Stimulated activated CD8-positive, alpha-beta memory T cell treated with anti-CD3 and anti-CD28 coated beads, Interleukin-7, amount 100 ng/mL, for 4 hours (primary cell): ENCODE measurements at places on chromosomes 16 and 17.

- DNase-seq: no peak
Observed at GRCh38 chr17:69882281-69882680, 192.7 kb upstream of the KCNJ16 start.

GRCh38 chr17:81964081-81964849 lies 3.3 kb upstream of the NOTUM start:
- no peak for DNase-seq

DNA sequence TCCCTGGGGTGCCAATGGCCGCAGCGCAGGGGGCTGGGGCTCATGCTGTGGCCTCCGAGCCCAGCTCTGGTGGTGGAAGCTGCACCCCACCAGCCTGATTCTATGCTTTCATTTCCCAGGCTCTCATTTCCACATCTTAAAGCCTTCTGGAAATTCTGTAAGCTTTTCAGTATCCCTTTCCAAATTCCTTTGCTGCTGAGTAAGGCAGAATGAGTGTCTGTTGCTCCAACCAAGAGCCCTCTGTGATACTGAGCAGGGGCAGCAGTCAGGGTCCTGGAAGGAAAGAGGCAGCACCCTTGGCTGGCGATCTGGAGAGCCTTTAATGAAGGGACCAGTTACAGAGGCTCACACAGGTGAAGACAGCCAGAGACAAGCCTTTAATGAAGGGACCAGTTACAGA lies 79.5 kb upstream of the FOXF1 start:
- no peak for DNase-seq

DNA sequence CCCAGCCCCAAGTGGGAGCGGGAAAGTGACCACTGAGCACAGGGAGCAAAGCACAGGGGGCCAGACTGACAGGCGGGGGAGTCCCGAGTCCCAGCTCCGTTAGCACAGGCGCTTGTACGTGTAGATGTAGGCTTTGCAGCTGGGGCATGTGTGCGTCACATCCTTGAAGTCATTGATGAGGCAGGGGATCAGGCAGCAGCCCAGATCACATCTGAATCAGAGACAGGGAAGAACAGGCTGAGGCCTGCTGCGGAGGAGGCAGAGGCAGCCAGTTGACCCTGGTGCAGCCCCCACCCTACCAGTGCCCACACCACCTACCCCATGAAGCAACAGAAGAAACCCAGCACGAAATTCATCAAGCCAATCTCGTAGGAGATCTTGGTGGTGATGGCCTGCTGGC lies 26.1 kb downstream of the CDIP1 start:
- no peak for DNase-seq

DNA sequence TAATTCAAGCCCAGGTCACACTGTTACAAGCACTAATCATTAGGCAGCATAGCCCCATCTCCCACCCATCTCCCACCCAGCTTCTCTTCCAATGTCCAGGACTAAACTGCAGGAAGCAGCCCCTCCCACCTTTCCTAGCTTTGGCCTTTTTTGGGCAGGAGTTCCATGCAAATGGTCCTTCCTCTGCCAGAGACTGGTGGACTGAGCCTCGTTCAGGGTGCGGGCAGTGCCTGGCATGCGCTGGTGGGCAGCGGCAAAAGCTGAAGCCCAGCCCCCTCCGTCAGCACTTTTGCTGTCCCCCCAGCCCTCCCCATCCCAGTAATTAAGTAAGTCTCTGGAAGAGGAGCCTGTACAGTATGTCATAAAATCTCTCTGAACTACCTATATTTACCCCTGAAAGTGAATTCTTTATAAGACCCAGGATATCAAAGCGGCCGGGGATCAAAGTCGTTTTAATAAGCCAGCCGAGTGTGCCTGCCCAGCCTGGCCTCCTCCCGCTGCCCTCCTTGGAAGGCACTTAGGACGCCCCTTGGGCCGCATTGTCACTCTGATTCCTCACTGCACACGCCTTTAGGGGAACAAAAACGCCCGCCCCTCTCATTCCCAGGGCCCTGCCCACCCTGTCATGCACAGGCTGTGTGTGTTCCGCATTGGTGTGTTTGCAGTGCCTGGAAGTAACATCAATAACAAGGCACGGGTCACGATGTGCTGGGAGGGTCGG lies 109.9 kb downstream of the IRX5 start:
- DNase-seq: no peak

DNA sequence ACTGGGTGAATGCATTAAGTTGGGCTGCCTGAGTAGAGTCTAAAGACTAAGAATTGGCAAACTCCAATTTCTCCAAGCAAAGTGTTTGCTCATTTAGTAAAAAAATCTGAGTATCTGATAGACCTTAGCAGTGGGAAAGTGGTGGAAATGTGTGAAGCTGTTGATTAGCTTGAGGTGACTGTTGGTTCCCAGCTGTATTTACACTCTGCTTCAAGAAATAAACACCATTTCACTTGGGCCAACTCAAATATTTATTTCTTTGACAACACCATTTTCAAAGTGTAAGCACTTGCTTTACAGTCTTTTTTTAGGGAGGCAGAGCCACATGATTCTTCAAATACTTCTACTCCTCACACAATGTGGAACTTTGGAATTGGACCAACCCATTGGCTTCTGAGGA lies 8.7 kb downstream of the KCTD19 start:
- DNase-seq: no peak

GRCh38 chr17:1498869-1499268 lies 6.4 kb upstream of the MYO1C start:
- DNase-seq: no peak

DNA sequence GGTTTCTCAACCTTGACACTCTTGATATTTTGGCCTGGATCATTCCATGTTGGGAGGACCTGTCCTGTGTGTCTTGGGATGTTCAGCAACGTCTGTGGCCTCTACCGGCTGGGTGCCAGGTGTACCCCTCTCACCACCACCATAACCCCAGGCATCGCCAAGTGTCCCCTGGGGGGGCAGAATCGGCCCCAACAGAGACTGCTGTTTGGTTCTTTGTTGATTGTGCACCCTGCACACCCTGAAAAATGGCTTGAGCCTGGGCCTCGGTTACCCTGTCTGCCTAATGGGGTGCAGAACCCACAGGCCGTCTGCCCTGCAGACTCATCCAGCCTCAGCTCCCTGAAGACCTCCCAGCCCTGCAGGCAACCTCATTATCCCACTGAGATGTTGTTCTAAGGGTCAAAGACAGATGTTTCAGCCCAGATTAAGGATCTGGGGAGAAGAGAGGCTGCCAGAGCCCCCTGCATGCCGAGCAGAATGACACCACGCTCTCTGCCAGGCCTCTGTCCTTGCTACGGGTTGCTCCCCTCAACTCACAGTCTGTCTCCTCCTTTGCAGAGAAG lies 9.2 kb downstream of the CACNG1 start:
- no peak for DNase-seq

DNA sequence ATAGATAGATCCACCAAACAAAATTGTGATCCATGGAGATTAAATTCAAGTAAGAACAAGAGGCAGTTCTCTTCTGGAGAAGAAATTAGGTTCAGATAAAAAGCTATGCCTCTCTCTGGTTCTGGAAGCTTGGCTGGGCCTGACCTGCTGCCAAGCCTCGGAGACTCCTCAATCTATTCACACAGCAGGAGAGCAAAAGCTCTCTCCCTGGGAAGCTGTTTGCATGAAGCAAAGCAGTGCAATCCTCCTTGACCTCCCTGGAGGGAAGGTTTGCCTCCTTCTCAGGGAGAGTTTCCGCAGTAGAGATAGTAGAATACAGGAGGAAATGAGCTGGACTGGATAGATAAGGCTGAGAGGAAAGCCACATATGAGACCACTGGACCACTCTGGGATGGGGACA lies 78.1 kb upstream of the GNAO1 start:
- DNase-seq: no peak

DNA sequence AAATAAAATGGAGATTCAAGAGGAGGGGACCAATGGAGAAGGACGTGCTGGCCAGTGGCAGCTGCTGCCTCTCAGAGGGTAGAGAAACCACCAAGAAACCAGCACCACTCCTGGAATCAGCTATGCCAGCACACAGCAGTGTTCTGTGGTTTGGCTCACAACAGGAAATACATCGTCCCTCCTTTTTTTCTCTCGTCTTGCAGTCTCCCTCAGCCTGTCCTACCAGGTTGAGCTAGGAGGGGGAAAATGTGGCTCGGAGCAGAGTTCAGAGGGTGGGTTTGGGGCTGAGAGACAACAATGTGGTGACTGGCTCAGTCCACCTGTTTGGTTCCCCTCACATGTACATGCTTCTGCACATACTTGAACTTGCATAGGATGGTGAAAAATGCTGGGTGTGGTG lies 19.9 kb upstream of the SLC16A5 start:
- no peak for DNase-seq

DNA sequence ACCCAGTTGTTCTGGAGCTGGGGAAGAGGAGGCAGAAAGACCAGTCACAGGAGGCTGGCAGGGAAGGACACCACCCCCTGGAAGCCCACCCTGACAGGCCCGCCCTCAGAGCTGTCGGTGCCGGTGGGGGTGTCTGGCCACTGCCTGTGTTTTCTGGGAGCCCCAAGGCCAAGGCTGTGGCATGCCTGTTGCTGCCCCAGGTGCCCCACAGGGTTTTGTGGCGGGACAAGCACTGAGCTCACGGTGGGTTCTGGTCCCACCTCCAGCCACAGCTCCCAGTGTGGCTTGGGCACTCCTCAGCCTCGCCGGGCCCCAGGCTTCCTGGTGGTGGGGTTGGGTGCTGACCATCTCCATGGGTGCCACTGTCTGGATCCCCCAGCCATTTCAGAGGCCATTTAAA lies 58.0 kb downstream of the ZFPM1 start:
- DNase-seq: no peak

DNA sequence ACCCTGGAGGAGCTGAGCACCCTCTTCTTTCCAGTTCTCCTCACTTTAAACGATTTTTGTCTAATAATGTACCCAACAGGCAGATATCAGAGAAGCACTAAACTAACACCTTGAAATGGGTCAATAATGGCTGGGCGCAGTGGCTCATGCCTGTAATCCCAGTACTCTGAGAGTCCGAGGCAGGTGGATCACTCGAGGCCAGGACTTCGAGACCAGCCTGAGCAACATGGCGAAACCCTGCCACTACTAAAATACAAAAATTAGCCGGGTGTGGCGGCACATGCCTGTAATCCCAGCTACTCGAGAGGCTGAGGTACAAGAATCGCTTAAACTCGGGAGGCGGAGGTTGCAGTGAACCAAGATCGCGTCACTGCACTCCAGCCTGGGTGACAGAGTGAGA lies 57.4 kb downstream of the ZFHX3 start:
- DNase-seq: no peak

DNA sequence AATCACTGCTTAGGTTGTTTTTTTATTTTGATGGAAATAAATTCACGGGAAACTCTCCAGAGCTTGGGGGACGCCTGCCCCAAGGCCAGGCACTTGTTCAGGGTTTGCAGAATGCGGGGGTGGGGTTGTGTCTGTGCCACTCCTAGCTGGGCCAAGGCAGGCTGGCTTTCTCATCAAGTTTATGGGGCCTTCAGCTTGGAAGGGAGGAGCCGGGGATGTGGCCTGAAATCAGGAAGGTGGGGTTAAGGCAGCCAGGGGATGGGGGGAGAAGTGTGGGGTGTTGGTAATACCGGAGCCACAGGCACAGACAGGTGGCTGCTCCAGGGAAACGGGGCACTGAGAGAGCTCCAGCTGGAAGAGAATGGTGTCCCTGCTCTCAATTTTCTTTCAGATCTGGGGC lies 1.7 kb upstream of the CHAD start:
- DNase-seq: no peak

DNA sequence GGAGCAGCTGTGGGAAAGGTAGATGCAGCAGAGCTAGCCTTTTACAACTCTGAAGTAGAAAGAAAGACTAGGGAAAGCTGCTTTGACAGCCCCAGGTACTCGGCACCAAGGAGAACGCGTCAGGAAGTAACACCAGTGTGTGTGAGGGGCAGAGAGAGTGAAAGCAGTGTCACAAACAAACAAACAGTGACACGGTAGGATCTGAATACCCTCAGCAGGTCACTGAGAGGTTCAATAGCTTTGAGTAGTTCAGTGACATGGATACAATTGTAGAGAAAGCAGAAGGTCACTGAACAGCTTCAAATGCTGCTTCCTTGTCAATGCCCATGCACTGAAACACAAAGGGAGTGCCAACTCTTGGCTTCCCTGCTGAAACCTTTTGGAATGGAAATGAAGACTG lies 150.3 kb upstream of the C17orf78 start:
- no peak for DNase-seq

DNA sequence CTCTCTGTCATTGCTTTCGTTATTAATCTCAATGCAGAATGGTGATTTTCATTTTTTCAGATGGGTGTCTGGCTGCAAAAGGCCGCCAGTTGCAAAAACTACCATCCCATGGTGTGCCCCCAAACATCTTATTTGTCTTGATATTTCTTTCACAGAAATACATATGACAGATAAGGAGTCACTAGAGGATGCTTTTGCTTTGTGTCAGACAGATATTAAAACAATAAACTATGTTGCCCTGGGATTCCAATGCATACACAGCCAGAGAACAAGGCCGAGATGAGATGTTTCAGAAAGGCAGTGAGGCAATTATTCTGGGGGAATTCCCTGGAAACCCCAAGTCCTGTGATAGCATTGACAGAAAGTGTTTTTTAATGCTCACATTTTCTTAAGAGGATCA lies 307.7 kb downstream of the RBFOX1 start:
- DNase-seq: no peak

GRCh38 chr17:80931421-80932265 lies 60.0 kb upstream of the CHMP6 start:
- DNase-seq: no peak

- DNase-seq: no peak
Observed at GRCh38 chr17:58556833-58557250, 42.4 kb upstream of the MTMR4 start.

DNA sequence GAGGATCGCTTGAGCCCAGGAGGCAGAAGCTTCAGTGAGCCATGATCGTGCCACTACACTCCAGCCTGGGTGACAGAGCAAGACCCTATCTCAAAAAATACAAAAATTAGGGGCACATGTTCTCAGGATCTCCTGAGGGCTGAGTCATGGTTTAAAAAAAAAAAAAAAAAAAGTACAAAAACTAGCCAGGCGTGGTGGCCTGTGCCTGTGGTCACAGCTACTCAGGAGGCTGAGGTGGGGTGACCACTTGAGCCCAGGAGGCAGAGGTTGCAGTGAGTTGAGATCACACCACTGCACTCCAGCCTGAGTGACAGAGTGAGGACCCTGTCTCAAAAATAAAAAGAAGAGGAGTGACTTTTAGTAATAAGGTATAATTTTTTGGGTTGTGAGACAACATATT lies 16.9 kb downstream of the BLMH start:
- DNase-seq: no peak

DNA sequence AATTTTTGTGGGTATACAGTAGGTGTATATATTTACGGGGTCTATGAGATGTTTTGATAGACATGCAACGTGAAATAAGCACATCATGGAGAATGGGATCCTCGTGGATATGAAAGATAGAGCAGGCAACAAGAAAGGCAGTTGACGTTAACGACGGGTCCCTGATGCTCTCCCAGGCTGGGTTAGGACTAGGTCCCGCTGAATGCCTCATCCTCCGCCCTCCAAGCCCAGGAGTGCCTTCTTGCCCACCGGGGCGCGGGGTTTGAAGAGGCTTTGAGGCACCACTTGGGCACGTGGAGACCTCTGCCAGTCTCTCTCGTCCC lies 9.5 kb upstream of the ZFP90 start:
- no peak for DNase-seq
